CD4-positive, alpha-beta T cell (primary cell): ENCODE measurements at places on chromosomes 13 and 19.

GRCh38 chr13:84032116-84032515, 149.8 kb upstream of the SLITRK1 start:
- no peak for DNase-seq

- no peak for DNase-seq
Measured at GRCh38 chr13:69617587-69617986, 490.0 kb upstream of the ATXN8OS start.

- no peak for DNase-seq
Measured at GRCh38 chr19:48616491-48617056, 1.7 kb upstream of the FAM83E start.

GRCh38 chr19:39746836-39747529, 9.2 kb upstream of the CLC start:
- DNase-seq: no peak

GRCh38 chr13:75533861-75534260, 3.8 kb downstream of the COMMD6 start:
- no peak for DNase-seq

DNA sequence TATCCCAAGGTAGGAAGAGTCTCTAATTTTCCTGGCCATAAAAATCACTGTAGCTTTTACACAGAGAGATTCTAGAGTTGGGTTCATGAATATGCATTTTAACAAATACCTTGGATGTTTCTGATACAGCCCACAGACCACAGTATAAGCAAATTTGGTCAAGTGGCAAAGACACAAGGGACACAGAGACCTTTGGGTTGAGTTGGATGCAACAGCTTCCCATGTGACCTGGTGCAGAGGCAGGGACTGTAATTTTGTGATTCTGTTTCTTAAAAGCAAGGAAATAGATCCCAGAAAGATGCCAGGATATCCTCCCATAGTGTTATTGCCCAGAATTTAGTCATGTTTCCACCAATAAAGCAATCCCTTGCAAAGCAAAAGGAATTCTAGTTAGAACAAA, 27.0 kb downstream of the FPR3 start:
- no peak for DNase-seq

DNA sequence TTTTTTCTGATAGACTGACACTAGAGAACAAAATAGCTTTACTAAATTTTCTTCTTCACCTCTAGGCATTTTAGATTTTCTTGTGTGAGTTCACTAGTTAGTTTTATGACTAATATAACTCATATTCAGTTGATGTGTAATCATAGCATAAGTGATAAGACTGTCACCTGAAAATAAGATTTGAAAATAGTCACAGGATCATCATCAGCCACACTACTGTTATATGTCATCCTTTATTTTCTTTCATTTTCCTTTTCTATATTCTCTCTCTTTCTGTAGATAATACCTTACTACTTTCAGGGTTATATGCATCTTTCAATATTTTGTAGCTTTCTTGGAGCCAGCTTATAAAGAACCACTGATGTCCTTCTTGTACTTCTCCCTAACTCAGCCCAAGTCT, 292.6 kb downstream of the TDRD3 start:
- no peak for DNase-seq

DNA sequence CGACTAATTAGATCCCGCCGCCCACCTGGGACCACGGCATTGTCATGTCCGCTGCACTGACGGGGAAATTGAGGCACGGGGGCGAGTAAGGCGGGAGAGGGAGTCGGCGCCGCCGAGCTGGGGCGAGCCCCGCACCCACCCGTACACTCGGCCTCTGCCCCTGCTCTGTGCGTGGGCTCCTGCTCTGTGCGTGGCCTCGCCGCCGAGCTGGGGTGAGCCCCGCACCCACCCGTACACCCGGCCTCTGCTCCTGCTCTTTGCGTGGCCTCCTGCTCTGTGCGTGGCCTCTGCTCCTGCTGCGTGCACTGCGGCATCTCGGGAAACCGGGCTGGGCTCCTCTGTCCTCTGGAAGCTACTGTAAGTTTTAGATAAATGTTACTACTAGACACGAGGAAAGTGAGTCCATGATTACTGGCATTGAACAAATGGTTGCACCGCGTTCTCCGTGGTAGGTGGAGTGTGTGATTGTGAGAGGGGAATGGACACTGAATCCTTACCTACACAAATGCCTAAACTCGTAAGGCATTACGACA, 826 bp upstream of the C1QTNF9 start:
- DNase-seq: no peak

- no peak for DNase-seq
Measured at GRCh38 chr19:3248728-3249326, 24.4 kb downstream of the CELF5 start.

- no peak for DNase-seq
Measured at GRCh38 chr13:92255526-92255925, 857.1 kb downstream of the GPC5 start.

GRCh38 chr19:13861714-13862531, 15.0 kb upstream of the NANOS3 start:
- peak; percentile 84 for DNase-seq

DNA sequence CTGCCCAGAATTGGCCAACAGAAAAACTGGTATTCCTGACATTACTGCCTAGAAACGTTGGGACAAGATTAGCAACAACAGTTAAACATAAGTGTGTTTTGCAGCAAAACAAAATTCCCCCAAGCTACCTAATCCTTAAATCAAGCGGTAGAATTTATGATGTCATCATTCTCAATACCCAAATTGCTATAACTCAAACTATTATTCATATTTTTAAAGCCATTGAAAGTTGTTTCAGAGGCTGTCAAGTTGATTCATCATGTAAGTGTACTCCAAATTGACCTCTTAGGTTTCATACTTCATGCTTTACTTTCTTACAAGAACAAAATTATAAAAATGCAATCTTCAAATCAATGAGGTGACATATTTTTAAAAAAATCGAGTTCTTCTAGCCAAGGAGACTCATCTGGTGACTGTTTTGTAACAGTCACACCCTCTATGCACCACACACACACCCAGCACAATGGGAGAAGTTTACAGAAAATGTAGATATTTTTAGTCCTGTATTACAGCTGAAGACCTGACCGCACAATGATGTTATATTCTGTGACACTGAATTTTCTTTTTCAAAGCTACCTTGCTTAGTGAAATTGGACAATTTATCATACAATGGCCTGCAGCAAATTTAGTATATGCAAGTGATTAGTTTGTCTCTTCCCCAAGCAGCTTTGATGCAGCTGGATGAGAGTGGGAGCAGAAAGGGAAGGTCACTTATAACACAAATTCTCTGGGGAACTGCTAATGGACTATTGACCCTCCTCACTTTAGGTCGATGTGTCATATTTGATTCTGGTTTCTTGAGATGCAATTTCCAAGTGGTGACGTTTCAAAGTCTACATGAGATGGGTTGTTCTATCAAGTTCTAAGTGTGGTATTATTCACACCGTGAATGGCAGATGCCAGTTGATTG, 345.3 kb upstream of the OBI1 start:
- DNase-seq: no peak

DNA sequence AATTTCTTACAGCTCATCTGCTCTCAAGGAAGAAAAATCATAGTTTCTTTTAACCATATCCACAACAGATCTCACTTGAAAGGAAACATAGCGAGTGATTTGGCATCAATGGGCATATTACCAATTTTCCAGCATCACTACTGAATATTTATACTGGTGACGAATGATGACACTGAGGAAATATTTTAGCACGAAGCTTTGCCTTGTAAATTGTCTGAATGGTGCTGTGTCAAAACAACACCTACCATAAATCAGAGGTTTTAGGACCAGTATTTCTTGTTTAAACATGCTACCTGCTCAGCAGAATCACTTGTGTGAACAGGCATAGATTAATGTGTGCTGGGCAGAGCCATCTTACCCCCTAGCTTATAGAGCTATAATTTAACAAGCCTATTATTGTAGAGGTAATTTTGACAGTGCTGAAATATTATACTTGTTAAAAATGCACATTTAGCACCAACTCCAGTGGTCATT, 146.8 kb downstream of the ABCC4 start:
- DNase-seq: no peak

- DNase-seq: peak; percentile 41
Measured at GRCh38 chr19:35592226-35592625, 6.3 kb downstream of the PMIS2 start.

- no peak for DNase-seq
Measured at GRCh38 chr19:45211751-45212381, 33.3 kb downstream of the BLOC1S3 start.

DNA sequence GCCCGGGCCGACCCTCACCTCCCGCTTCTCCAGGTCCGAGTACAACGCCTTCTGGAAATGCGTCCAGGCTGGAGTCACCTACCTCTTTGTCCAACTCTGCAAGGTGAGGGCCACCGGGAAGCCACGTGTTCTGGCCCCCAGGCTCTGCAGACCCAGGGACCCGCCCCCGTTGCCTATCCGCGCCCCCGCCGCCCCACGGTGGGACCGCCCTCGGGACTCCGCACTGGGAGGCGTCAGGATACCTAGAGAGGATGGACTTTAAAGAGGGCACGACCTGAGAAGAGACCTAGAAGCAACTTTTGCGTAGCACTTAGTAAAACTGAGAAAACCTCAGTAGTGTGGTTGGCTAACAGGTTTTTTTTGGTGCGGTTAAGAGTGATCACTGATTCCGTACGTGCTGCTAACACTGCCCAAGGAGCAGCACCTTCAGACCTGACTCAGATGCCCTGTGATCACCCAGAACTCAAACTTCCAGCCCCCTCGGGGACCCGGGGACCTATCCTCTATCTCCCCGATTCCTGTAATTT, 492 bp downstream of the TMEM147 start:
- no peak for DNase-seq

- DNase-seq: no peak
Measured at GRCh38 chr19:17790059-17790780, 4.7 kb upstream of the B3GNT3 start.

- no peak for DNase-seq
Measured at GRCh38 chr19:43311706-43312105, 41.8 kb upstream of the CD177 start.

DNA sequence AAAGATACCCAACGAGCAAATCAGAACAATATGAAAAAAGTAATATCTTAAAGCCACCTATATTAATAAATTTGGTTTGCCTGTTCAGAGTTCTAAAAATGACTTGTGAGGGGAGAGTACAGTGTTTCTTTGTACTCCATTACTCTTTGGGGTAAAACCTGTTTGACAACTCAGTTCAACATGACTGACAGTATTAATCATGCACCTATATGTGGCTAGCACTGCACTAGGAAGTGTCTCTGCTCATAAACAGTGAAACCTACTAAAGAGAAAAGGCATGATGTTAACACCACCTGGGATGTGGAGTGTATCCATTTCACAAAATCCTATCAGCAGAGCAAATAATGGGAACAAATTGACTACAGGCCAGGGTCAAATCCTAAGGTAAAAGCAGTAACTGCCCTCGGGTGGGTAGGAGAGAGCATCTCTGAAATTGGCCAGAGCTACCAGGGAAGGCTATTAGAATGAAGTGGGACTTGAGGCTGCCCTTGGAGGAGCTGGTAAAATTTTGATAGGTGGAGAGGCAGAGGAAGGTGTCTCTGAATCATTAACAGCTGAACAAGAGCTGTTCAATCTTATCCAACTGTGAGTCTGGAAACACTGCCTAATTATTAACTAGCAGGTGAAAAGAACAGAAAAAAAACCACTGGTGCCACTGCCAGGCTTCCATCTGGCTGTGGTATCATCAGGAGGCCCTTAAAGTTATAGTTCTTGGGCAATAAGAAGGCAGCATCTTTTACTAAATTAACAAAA, 365.1 kb downstream of the DNAJC15 start:
- no peak for DNase-seq
